ENCODE measurements at places on chromosomes 1 and 21. TPM values are rescaled to one million over a fixed set of nuclear protein-coding genes. Genes with fewer than 3 reads are reported as not detected.

- no peak for DNase-seq
- H3K27me3 ChIP-seq = no peaks in the 10 kb centered on the region
- H3K4me3 ChIP-seq = no peak overlapping the region
Measured at GRCh38 chr1:26384076-26384475, 11.5 kb upstream of the ZNF683 start.

GRCh38 chr1:87140831-87141540, 187.7 kb upstream of the LMO4 start:
- no peaks in the 10 kb centered on the region for H3K4me1 ChIP-seq
- peaks cover 8% of the 10 kb centered on the region for H3K27me3 ChIP-seq
- no peak for DNase-seq

GRCh38 chr1:178575611-178576361, 62.9 kb downstream of the TEX35 start:
- no peaks in the 10 kb centered on the region for H3K4me1 ChIP-seq
- no peak overlapping the region for H3K4me3 ChIP-seq
- no peaks in the 10 kb centered on the region for H3K36me3 ChIP-seq
- DNase-seq = no peak
- no peak overlapping the region for H3K27ac ChIP-seq

GRCh38 chr1:2431103-2431502, 18.7 kb upstream of the PEX10 start:
- no peak for DNase-seq
- no peaks in the 10 kb centered on the region for H3K36me3 ChIP-seq
- no peaks in the 10 kb centered on the region for H3K27me3 ChIP-seq
- no peak overlapping the region for H3K27ac ChIP-seq
- H3K4me1 ChIP-seq = no peaks in the 10 kb centered on the region

DNA sequence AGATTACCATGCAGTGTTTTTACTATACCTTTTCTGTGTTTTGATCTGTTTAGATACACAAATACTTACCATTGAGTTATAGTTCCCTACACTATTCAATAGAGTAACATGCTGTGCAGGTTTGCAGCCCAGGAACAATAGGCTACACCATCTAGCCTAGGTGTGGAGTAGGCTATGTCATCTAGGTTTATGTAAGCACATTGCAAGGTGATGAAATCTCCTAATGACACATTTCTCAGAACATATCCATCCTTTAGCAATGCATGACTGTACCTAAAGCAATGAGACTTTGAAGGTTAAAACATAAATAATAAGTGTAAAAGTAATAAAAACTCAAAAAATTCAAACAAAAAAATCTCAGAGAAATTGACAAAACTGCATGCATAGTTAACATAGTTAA, 358.6 kb downstream of the USH2A start:
- H3K27ac ChIP-seq = no peak overlapping the region
- no peaks in the 10 kb centered on the region for H3K36me3 ChIP-seq
- no peak for DNase-seq
- H3K4me1 ChIP-seq = no peaks in the 10 kb centered on the region
- H3K4me3 ChIP-seq = no peak overlapping the region

- no peaks in the 10 kb centered on the region for H3K4me1 ChIP-seq
- peaks cover 6% of the 10 kb centered on the region for H3K27me3 ChIP-seq
- DNase-seq = no peak
- no peak overlapping the region for H3K4me3 ChIP-seq
- no peak overlapping the region for H3K27ac ChIP-seq
- H3K36me3 ChIP-seq = no peaks in the 10 kb centered on the region
Measured at GRCh38 chr1:233629305-233629935, 15.5 kb downstream of the KCNK1 start.

DNA sequence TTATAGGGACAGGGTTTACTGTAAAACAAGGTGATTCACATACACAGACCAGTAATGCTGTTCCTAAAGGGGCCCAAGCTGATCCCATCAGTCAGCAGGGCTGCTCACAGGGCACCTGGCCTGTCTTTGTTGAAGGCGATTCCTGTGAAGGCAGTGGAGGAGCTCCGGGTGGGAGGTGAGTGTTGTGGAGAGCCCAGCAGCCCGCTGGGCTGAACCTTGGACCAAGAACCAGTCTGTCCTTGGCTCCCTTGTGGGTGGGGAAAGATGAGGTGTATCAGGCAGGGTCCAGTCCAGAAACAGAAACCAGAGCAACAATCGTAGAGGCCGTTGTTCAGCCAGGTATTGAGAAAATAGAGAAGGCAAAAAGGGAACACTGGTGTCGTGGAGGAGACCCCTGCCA, 12.5 kb downstream of the PDXK start:
- H3K27ac ChIP-seq = no peak overlapping the region
- no peak for DNase-seq
- no peaks in the 10 kb centered on the region for H3K27me3 ChIP-seq
- no peak overlapping the region for H3K4me3 ChIP-seq
- H3K36me3 ChIP-seq = peaks cover 3% of the 10 kb centered on the region

SMYD3 gene
- 21.4 TPM for total RNA-seq

RYR2 gene
- not detected for total RNA-seq
